NCI-H510A treated with DMSO at 0.1 percent for 48 hours (cell line): ENCODE measurements at places on chromosomes 13 and 19.

DNA sequence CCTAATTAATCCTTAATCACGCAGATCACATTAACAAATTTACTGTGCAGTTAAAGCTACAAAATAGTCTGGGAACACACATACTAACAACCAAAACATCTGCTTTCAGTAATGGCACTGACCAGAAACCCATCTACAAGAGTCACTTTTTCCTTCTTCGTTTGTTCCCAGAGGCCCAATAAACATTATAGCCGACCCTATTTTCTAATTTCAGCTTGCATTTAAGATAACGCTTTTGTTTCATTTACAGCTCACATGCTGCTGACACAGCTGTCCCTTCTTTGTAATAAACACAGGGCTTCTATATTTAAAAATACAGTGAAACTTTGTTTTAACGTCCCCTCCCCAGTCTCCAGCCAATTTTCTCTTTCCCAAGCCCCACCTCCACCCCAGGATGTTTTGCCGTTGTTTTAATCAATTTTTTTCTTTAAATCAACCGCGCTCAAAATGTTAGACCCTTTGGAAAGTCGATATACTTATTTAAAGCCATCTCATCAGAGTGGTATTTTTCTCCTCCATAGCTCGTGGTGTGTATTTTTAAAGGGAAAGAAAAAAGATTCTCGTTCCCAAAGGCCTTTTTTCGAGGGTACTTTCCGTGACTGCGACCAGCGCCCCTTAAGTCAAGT lies 1.7 kb upstream of the WBP4 start:
- DNase-seq: no peak

- DNase-seq: no peak
Observed at GRCh38 chr13:91312324-91312723, 35.2 kb upstream of the MIR17HG start.

DNA sequence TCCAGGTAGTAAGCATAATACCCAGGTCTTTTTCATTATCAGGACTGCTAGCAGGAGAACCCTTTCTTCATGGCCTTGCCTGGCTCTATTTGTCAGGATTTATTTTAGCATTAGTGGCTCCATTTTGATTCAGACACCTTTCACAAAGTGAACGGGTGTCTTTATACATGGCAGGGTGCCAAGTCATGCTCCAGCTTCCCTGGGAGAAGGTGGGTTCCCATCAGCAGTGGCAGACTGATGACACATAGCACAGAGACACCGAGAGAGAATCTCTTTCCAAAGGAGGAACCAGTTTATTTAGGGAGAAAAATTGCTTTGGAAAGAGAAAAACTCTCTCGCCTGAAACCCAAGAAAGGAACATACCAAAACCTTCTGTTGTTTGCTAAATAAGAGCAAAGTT lies 135.3 kb upstream of the TMTC4 start:
- DNase-seq: no peak

DNA sequence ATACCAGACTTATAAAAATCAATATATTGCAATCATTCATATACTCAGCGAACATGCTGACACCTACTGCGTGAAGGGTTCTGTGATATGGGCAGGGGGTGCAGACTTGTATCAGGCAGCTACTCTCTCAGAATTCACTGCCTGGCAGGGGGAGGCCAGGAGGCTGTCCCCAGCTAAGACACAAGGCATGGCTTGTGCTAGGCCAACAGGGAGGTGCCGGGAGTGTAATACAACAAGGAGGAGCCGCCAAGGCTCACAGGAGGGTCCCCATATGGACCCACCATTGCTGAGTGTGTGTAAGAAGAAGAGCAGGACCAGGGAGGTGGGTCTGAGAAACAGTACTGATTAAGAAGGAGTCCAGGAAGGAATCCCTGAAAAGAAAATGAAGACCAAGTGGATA lies 97.2 kb downstream of the COL4A2 start:
- no peak for DNase-seq

- DNase-seq: no peak
Observed at GRCh38 chr13:100875392-100876043, 200.9 kb upstream of the TMTC4 start.

- DNase-seq: no peak
Observed at GRCh38 chr13:43140985-43141384, 117.6 kb downstream of the DNAJC15 start.

DNA sequence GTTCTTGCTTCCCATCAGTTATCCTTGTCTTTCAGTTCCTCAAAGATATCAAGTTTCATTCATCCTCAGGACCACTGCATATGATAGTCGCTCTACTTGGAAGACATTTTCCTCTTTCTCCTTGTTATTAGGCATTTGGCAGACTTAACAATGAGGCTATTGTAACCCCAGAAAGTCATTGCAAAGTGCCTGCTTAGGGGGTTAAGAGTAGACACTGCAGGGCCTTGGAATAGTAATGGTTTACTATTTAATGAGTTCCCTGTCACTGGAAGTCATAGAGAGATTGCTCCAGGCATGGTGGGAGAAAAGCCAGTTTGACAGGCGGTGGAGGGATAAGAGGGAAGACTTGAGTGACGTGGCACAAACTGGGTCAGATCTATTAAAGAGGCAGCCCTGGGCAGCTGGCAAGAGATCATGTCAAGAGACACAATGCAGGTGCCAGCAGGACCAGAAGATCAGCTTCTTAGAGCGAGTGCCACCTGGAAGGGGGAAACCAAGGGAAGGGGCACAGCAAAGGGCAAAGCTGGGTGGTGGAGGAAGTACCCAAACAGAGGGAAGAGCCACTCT lies 16.8 kb upstream of the CPB2 start:
- no peak for DNase-seq

DNA sequence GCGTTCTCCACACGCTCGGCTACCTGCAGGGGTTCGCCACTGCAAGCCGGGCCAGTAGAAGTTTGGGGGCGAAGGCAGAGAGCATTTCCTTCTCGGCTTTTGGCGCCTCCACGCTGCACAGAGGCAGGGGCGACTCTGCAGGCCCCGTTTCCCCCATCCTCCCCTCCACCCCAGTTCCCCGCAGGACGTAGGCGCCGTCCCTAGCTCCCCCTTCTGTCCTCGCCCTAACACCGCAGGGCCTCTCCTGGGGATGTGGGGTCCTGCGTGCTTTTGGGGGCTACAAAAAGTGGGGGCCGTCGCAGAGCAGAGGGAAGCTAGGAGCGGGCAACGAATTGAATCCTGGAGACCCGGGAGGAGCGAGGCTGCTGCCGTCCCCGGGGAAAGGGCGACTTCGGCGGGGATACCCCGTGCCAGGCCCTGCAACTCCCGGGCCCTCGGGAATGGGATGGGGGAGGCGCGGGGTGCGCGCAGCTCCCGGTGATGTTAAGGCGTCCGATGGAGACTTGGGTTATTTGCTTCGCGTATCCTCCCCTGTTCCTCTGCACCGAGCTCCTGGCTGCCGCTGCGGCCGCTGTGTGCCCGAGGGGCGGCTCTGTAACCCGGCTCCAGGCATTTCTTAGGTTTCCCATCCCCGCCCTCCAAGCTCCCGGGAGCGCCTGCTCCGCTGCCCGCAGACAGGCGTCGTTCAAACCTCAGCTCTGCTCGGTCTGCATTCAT lies 255.9 kb upstream of the SOX21 start:
- DNase-seq: peak; percentile 53

DNA sequence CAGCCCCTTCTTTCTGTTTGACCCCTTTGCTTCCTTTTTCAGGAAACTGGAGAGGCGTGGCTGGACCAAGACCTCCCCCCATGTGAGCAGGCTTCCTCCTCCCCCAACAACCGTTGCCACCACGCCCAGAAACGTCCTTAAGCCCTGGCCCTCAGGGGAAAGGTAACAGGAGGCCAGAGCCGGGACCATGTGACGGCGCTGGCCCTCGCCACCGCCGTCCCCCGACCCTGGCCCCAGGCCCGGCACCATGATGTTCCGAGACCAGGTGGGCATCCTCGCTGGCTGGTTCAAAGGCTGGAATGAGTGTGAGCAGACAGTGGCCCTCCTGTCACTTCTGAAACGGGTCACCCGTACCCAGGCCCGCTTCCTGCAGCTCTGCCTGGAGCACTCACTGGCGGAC lies 14.4 kb downstream of the SAMD4B start:
- no peak for DNase-seq

DNA sequence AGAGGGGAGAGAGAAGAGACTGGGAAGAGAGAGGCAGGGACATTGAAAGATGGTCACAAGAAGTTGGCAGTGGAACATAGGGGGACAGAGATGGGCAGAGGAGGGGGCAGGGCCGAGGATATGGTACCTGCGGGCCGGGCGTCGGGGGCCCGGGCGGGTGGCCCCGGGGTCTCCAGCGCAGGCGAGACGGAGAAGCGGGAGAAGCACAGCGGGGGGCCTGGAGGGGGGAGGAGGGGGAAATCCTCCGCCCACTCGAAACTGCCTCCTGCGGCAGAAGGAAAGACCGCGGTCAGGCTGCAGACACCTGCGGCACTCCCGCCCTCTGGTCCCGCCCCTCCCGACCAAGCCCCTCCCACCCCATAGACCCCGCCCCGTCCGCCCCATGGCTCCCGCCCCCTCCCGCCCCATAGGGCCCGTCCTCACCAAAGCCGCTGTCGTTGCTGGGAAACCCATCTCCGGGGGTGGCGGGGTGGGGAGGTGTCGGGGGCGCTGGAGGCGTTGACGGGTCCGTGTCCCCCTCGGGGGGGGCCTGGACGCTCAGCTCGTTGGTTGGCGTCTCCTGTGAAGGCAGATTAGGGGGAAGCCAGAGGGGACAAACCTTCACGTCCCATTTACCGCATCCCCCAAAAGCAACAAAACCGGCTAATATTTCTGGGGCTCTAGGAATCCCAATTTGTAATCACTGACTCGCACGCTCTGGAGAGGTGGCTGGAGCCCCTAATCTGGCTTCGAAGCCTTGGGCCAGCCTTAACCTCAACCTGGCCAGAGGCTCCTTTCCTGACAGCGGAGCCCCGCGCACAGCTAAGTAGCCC lies 20.4 kb downstream of the LMTK3 start:
- DNase-seq: peak; percentile 19
